Inflammatory macrophage treated with lipopolysaccharide for 4 hours (primary cell): ENCODE measurements at places on chromosomes 16 and 17.

DNA sequence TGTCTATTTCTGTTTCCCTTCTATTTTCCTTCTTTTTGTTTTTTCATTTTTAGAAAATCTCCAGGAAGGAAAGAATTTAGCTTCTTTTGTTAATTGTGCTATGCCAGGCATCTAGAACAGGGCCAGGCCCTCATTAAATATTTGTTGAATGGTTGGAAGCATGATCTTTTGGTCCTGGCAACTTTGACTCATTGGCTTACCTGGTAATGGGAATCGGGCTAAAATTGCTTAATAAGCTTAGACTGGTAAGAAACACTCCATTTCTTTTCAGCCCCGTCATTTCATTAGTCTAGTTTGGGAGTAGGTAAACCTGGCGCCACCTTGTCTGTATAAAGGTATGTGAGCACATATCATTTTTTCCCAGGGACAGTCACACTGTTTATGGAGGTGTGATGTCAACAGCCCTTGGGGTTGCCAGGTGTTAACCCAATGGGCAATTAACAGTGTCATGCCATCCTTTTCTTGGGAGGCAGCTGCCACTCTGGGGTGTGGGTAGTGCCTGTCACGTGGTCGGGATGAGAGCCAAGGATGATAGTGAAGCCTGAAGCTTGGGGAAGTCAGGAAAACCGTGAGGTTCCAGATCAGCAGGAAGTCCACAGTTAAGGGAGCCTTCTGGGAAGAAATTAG is 9.5 kb upstream of the NDEL1 start:
- DNase-seq, result no peak

- DNase-seq, result no peak
Observed at GRCh38 chr17:36807496-36808179, 129.6 kb upstream of the LHX1 start.

DNA sequence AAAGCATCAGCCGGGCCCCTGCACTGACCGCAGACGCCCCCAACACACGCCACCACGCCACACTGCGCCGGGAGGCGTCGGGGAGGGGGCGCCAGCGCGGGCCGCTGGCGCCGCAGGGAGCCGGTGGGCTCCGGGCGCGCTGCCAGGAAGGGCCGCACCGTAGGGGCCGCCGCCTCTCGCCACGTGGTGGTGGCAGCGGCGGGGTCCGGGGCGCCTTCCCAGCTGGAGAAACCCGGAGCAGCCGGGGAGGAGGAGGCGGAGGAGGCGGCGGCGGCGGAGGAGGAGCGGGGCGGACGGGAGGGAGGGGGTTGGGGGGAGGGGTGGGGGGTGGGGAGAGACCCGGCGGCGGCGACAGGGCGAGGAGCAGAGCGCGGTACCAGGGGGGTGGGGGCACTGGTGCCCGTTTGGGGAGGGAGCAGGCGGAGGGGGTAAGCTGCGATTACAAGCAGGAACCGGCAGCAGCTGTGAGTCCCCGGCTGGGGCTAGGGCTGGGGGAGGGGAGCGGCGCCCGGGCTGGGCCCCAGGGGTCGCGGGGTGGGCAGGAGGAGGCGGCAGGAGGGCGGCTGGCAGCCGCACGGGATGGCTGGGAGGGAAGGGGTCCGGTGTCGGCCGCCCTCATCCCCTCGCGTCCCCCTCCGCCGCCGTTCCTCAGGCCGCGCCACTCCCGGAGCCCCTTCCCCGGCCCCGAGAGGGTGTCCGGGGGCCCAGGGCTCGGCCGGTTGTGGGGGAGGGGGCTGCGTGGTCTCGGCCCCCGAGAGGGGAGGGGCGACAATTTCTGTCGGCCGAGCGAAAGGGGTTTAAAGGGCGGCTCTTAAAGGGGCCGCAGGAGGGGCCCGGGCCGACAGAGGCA is at the start of gene TBKBP1:
TBKBP1 (plus strand) TSS at position 431 of the 850 bp plus-strand sequence. CDS start 1,952 bp downstream, outside the sequence.
- DNase-seq, result no peak

- DNase-seq, result no peak
Observed at GRCh38 chr17:32913593-32913992, 14.4 kb upstream of the TMEM98 start.

GRCh38 chr17:51188271-51188833 is 22.1 kb downstream of the NME2 start:
- no peak for DNase-seq

DNA sequence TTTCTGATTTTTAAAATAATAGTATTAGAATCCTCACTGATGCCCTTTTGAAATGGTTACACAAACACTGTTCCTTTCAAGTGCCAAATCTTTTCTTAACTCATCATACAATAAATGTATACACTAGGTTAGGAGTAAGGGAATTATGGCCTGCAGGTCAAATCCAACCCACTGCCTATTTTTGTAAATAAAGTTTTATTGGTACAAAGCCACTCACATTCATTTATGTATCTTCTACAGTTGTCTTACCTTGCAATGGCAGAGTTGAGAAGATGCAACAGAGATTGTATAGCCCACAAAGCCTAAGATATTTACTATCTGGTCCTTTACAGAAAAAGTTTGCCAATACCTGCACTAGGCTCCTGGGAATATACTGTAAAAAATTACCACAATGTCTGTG is 47.8 kb downstream of the IKZF3 start:
- no peak for DNase-seq

GRCh38 chr16:50848755-50849514 is 107.0 kb downstream of the CYLD start:
- no peak for DNase-seq

GRCh38 chr17:79114458-79115301 is 40.1 kb downstream of the ENGASE start:
- no peak for DNase-seq

GRCh38 chr16:86998196-86999001 is 318.8 kb downstream of the C16orf95 start:
- no peak for DNase-seq

DNA sequence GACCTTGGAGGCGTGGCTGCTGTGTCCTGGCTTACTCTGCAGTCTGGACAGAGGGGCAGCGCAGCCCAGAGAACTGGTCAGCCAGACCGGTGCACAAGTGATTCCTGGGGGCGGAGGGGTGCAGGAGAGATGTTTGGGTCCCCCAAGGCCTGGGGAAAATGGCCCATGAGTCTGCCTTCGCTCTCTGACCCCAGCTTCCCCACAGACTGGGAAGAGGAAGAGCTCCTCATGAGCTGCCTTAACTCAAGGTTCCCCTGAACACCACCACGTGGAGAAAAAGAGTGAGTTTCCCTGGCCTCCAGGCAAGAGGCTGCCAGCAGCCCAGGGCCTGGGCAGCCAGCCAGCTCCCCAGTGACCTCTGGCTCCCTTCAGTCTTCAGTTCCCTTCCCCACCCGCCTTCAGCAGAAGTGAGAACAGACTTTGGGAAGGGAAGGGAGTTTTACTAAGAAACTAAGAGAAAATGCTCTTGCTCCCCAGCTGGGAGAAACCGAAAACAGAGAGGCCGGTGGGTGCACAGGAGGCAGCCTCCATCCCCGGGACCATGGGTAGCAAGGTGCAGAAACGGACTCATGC is 2.0 kb upstream of the C17orf99 start:
- DNase-seq, result peak; percentile 96

DNA sequence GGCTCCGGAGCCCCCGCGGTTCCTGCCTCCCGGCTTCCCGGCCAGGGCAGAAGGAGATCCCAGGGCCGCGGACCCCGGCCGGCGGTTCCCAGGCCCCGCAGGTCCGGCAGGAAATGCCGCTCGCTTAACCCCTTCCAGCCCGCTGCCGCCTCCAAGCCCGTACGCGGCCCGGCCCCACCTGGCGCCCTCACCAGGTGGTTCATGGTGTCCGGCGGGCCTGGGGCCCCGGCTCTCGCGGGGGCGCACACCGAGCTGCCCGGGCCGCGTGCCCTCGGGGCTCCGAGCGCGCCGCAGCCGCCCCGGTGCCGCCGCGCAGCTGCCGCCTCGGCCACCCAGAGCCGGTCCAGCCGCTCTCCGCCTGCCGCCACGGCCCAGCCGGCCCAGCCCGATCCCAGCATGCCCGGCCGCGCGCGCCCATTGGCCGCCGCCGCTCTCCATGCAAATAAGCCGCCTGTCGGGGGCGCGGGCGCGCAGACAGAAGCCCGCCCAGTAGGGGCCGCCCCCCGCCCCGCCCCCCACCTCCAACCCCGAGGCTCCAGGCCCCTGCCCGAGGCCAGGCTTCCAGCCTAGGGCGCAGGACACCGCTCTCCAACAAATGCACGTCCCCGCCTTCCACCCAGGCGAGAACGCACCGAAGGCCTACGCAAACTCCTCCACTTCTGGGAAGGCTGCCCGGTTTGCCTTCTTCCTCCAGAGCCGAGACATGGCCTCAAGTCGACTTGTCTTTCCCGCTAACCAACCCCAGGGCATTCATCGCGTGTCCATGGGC is at the start of gene BCAR1:
BCAR1 (minus strand) TSS at position 345 of the 769 bp plus-strand sequence; CDS start at position 203, 142 bp downstream.
- DNase-seq, result peak; percentile 58

DNA sequence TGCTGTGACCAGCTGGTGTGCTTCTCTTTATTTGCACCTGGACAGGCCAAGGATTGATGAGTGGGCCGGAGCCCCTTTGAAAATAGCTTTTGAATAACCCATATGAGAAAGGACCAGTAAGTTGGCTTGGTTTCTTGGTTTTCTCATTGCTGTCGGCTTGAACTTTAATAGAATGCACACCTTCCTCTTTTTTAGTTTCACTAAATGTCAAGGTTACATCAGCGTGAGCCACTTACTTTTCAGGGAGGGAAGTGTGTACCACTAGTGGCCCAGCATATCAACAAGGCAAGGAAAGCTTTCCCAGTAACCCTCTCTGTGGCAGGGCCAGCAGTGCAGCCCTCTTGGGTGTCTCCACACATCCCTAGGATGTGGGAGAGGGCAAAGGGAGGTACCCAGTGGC is 433.3 kb downstream of the CA10 start:
- no peak for DNase-seq

GRCh38 chr16:31452631-31453106 is 6.6 kb upstream of the ARMC5 start:
- DNase-seq, result peak; percentile 26

- no peak for DNase-seq
Observed at GRCh38 chr17:75090871-75091854, 3.4 kb downstream of the SLC16A5 start.

DNA sequence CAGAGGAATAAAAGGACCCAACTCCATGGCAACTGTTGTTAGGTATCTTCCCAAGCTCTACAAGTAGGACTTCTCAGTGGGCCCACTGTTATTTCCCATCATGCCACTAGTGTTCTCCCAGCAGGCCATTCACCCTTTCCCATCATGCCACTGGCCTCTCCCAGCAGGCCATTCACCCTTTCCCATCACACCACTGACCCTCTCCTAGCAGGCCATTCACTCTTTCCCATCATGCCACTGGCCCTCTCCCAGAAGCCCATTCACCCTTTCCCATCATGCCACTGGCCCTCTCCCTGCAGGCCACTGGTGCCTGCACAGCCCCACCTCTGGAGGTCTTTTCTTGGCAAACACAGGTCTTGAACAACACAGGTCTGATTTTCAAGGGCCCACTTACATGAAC is 36.3 kb downstream of the IFT140 start:
- no peak for DNase-seq

GRCh38 chr17:29145289-29146073 is 34.7 kb downstream of the MYO18A start:
- peak; percentile 81 for DNase-seq

DNA sequence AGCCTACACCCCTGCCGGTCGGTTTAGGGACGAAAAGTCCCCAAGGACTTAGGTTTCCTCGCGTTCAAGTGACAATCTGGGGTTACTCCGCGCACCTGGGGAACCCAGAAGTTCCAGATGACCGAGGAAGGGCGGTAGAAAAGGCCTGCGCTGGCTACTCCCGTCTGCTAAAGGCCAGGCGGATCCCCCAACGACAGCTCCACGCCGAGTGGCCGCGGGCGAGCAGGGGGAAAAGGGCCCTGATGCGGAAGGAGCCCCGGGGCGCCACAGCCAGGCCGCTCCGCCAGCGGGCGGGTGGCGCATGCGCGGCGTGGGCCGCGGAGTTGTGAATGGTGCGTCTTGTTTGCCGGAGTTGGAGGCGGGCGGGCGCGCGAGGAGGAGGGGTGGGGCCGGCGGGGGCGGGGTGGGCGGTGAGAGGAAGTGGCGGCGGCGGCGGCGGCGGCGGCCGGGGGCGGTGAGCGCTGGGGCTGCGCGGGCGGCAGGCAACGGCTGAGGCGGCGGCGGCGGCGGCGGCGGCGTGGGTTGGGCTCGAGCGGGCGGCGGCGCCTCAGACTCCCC is at the start of gene CBFB:
CBFB (plus strand) TSS at position 454 of the 558 bp plus-strand sequence. CDS start 259 bp downstream, outside the sequence.
- peak; percentile 90 for DNase-seq

DNA sequence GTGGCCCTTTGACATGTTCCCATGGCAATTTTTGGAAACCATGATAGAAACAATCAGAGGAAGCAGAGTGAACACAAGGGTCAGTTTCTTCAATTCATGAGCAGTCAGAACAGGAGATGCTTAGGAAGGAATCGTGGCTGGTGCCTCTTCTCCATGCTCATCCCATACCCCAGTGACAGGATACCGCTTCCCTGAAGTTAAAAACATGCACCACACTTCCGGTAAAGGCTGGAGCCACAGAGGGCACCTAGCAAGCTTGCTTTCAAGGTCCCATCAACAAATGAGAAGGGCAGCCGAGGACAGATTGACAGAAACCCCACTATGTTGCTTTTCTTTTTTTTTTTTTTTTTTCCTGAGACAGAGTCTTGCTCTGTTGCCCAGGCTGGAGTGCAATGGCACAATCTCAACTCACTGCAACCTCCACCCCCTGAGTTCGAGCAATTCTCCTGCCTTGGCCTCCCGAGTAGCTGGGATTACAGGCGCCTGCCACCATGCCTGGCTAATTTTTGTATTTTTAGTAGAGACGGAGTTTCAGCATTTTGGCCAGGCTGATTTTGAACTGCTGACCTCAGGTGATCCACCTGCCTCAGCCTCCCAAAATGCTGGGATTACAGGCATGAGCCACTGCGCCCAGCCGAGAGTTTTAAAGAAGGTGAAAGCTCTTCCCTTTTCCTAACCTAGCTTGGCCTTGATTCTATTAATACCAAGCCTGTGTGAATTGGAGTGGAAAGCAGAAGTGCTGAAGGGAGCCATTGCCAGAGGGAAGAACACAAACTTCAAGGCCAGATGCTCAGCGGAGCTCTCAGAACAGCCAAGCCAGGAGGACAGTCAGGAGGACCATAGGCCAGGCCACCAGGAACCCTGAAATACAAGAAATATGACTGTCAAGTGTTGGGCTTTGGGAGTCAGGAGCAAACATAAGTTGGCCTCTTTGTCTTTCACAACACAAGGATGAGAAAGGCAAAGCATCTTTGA is 16.6 kb downstream of the GP2 start:
- DNase-seq, result no peak

- DNase-seq, result no peak
Observed at GRCh38 chr17:78000341-78000740, 41.8 kb downstream of the TNRC6C start.

DNA sequence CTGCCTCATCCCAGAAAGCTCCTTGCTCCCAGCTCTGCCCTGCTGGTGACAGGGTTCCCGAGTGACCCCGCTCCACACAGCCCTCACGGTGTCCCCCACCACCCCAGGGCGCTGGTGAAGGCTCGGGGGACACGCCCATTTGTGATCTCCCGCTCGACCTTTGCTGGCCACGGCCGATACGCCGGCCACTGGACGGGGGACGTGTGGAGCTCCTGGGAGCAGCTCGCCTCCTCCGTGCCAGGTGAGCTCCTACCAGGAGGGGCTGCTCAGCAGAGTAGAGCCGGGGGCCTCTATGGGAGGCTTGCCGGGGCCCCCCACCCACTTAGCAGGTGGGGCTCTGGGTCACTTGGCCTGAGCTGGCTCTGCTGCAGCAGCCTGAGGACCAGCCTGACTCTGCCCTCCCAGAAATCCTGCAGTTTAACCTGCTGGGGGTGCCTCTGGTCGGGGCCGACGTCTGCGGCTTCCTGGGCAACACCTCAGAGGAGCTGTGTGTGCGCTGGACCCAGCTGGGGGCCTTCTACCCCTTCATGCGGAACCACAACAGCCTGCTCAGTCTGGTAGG is 11.2 kb downstream of the GAA start:
- DNase-seq, result no peak
